ENCODE measurements at places on chromosomes 1 and 21. TPM values are rescaled to one million over a fixed set of nuclear protein-coding genes. Genes with fewer than 3 reads are reported as not detected.

PI4KB gene
- 21.2 TPM for total RNA-seq

SH2D1B gene
- total RNA-seq, result 0.10 TPM

RXRG gene
- 0.55 TPM for total RNA-seq

SPAG17 gene
- not detected for total RNA-seq

JAM2 gene
- total RNA-seq, result 1.8 TPM

RPE65 gene
- not detected for total RNA-seq

NOS1AP gene
- 17.4 TPM for total RNA-seq

WDR26 gene
- 27.2 TPM for total RNA-seq

USH2A gene
- total RNA-seq, result 1.5 TPM

KRTAP27-1 gene
- not detected for total RNA-seq

Measured in left lobe of liver (tissue), 2 donors.